B cell (primary cell): ENCODE measurements at places on chromosomes 11 and 22.

GRCh38 chr22:23245799-23246136 lies 65.5 kb downstream of the BCR start:
- H3K4me3 ChIP-seq, result no peak overlapping the region
- H3K4me1 ChIP-seq, result peaks cover 33% of the 10 kb centered on the region
- H3K36me3 ChIP-seq, result peaks cover 2% of the 10 kb centered on the region
- no peak for DNase-seq
- no peaks in the 10 kb centered on the region for H3K27me3 ChIP-seq

GRCh38 chr22:36493690-36494110 lies 12.3 kb upstream of the TXN2 start:
- no peaks in the 10 kb centered on the region for H3K27me3 ChIP-seq
- H3K4me3 ChIP-seq, result no peak overlapping the region
- peaks cover 35% of the 10 kb centered on the region for H3K4me1 ChIP-seq
- peak overlapping the region; percentile 34 for H3K27ac ChIP-seq
- H3K36me3 ChIP-seq, result no peaks in the 10 kb centered on the region
- DNase-seq, result peak; percentile 92

- no peaks in the 10 kb centered on the region for H3K36me3 ChIP-seq
- H3K27me3 ChIP-seq, result no peaks in the 10 kb centered on the region
- no peak overlapping the region for H3K4me3 ChIP-seq
- H3K4me1 ChIP-seq, result no peaks in the 10 kb centered on the region
- no peak overlapping the region for H3K27ac ChIP-seq
These were observed 320.5 kb downstream of the MIAT start for GRCh38 chr22:26977741-26978376.

- H3K4me3 ChIP-seq, result no peak overlapping the region
- H3K4me1 ChIP-seq, result peaks cover 8% of the 10 kb centered on the region
- no peaks in the 10 kb centered on the region for H3K36me3 ChIP-seq
- no peak overlapping the region for H3K27ac ChIP-seq
These were observed 256.3 kb upstream of the ARHGAP20 start for GRCh38 chr11:110968348-110969062.
